ENCODE measurements at places on chromosomes 16 and 17.

DNA sequence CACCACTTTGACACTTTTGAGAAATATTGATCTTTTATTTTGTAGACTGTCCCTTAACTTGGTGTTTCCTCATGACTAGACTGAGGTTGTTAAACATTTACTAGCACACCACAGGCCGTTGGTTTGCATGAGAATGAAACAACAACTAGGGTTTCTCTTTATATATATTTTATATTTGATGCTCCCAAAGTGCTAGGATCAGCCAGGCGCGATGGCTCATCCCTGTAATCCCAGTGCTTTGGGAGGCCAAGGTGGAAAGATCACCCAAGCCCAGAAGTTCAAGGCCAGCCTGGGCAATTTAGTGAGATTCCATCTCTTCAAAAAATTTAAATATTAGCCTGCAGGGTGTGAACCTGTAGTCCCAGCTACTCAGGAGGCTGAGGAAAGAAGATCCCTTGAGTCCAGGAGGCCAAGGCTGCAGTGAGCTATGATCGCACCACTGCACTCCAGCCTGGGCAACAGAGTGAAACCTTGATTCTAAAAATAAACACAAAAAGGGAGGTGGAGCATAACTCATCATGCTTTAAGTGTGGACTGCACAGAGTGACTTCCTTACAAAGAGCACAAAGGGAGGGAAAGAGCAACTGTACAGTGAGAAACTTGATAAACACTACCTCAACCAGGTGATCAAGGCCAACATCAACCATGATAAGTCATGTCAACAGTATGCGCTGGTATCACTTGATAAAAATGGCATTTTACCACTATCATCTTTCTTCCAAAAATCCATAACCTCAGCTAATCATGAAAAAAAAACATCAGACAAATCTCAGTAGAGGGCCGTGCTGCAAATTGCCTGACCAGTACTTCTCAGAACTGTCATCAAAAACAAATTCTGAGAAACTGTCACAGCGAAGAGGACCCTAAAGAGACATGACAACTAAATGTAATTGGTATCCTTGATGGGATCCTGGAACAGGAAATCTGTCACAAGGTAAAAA, 72.8 kb upstream of the ATF7IP2 start:
- DNase-seq: no peak

DNA sequence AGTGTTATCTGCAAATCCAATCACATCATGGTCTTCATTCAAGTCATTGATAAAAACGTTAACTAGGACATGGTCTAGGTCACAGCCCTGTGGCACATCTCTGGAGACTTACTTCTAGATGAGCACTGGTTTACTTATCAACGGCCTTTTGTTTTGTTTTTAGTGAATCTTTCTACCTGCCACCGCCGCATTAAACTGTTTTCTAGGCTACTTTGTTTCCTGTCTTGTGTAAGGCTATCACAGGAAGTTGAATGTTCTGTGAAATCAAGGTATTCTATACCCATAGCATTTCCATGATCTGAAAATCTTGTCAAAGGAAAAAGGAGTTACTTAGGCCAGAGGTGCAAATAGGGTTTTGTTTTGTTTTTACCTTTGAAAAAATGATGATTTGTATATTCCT, 26.9 kb downstream of the SOCS3 start:
- DNase-seq: no peak

- no peak for DNase-seq
Observed at GRCh38 chr17:73952082-73952479, 251.4 kb upstream of the RPL38 start.

GRCh38 chr17:62668091-62668804, 40.8 kb downstream of the MRC2 start:
- no peak for DNase-seq

GRCh38 chr16:21277927-21278706, at the start of gene CRYM:
CRYM (minus strand) TSS chr16:21278290; CDS start chr16:21278251, 39 bp downstream.
- DNase-seq: peak; percentile 17

DNA sequence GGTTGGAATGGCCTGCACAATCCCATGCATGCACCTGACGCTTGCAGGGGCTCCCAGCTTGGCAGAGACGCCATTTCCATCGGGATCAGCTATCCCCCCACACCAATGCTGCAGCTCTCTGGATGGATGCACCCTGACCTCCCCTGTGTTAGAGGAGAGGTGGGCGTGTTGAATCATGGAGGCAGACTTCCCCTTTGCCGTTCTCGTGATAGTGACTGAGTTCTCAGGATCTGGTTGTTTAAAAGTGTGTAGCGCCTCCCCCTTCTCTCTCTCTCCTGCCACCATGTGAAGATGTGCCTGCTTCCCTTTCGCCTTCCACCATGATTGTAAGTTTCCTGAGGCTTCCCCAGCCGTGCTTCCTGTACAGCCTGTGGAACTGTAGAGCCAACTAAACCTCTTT, 17.8 kb upstream of the KCNH6 start:
- DNase-seq: no peak

GRCh38 chr17:63533433-63534077, 10.4 kb downstream of the KCNH6 start:
- no peak for DNase-seq

DNA sequence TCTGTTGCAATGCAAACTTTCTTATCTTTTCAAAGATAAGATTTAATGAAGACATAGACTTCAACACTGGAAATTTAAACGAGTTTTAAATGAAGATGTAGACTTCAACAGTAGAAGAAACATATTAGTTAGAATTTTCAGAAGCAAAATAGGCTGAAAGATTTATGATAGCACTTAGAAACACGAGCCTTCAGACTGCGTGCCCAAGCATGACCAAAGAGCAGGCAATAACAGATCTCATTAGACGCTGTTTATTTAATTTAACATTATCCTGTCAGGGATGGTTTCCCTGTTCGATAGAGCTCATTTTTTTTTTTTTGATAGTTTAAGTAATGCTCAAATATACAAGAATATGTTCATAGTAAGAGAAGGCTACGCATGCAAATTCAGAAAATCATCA, 604.7 kb upstream of the SOX9 start:
- no peak for DNase-seq

DNA sequence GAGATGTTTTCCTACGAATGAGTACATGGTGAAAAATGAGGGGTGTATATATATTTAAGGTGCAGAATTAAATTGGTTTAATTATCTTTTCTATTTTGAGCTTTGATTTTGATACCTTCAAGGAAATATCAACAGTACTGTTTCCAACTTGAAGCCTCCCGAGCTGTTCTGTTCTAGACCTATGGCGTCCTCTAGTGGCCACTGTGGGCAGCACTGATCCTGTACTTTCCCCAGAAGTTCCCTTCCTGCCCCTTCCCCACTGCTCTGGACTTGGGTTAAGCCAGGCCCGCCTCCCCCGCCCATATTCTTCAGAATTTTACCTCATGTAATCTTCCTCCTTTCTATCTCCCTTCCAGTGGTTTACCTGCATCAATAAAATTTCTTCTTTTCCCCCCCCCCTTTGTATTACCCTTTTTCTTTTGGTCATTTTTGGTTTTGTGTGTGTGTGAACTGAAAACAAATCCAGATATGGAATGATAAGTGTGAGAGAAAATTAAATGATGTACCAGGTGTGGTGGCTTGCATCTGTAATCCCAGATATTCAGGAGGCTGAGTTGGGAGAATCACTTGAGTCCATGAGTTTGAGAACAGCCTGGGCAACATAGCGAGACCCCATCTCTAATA, 1643.5 kb downstream of the TP53TG3F start:
- peak; percentile 2 for DNase-seq

- no peak for DNase-seq
Observed at GRCh38 chr17:57545731-57546342, 199.3 kb downstream of the CCDC182 start.

DNA sequence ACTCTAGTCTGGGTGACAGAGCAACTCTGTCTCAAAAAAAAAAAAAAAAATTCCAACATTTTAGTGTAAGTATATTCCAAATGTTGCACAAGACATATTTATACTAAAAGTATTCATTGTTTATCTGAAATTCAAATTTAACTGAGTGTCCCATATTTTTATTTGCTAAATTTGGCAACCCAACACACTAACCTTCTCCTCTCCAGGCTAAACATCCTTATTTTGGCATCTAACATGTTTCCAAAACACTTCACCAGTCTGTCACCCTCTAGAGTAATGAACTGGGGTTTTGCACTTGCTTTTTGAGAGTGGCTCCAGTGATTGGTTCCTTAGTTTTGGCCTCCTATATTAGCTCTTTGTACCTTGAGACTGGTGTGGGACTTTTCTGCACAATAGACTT, 243.4 kb upstream of the SALL1 start:
- DNase-seq: no peak
